Natural killer cell treated with Interleukin-12 subunit alpha and Interleukin-12 subunit beta and Interleukin-15 and Interleukin-18, amount 100 ng/mL, for 72 hours (primary cell): ENCODE measurements at places on chromosomes 1 and 21. TPM values are rescaled to one million over a fixed set of nuclear protein-coding genes. Genes with fewer than 3 reads are reported as not detected.

The LIPI gene
- not detected for total RNA-seq

The FNDC7 gene
- total RNA-seq, result 0.12 TPM

The PEAR1 gene
- 0.64 TPM for total RNA-seq

The CFHR2 gene
- total RNA-seq, result not detected

The ANKRD34A gene
- 9.1 TPM for total RNA-seq

The MCOLN3 gene
- total RNA-seq, result 0.31 TPM

The CFHR1 gene
- total RNA-seq, result not detected

The KRTAP10-12 gene
- not detected for total RNA-seq
